ENCODE measurements at places on chromosomes 7 and 10. TPM values are rescaled to one million over a fixed set of nuclear protein-coding genes. Genes with fewer than 3 reads are reported as not detected.

Gene C10orf53
- polyA plus RNA-seq: not detected

GRCh38 chr7:135761751-135762488 lies 13.3 kb upstream of the FAM180A start:
- DNase-seq: no peak

GRCh38 chr10:97849103-97849686 lies 448 bp upstream of the GOLGA7B start:
- no peak for DNase-seq

DNA sequence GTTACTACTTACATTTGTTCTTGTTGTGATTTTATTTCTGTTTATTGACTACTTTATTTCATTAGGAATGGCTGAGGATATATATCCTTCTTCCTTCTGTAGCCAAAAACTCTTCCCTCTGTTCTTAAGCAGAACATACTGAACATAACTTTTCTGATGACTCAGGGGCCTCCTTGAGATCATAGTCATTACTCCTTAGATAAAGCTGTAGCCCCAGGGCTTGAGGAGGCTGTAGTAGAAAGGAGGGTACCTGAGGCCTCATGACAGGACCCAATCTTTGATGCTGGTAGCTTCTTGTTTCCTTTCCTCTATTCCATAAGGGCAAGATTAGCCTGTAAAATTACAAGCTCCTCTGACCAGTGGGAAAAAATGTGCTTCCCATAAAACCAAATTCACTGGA lies 41.2 kb upstream of the FGFR2 start:
- no peak for DNase-seq

Data from heart right ventricle (tissue), 16 donors.